HT1080 (cell line): ENCODE measurements at places on chromosomes 1 and 21. TPM values are rescaled to one million over a fixed set of nuclear protein-coding genes. Genes with fewer than 3 reads are reported as not detected.
A peak's percentile ranks its signal among the peaks of the same experiment; 100 is the strongest.

DNA sequence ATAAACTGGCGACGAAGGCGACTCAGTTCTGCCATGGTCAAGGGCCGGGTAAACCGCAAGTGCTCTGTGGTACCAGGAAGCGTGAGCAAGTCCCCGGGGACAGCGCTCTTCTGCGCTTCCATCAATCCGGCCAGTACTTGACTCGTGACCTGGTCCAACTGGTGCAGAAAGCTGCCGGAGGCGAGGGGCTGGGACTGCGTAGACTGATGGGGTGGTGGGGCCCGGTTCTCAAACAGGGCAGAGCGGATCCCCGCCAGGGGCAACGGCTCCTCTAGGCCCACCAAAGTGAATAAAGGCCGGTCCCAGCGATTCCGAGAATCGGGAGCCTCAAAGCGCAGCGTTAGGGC, 852 bp downstream of the KTI12 start:
- DNase-seq, result peak; percentile 44

DNA sequence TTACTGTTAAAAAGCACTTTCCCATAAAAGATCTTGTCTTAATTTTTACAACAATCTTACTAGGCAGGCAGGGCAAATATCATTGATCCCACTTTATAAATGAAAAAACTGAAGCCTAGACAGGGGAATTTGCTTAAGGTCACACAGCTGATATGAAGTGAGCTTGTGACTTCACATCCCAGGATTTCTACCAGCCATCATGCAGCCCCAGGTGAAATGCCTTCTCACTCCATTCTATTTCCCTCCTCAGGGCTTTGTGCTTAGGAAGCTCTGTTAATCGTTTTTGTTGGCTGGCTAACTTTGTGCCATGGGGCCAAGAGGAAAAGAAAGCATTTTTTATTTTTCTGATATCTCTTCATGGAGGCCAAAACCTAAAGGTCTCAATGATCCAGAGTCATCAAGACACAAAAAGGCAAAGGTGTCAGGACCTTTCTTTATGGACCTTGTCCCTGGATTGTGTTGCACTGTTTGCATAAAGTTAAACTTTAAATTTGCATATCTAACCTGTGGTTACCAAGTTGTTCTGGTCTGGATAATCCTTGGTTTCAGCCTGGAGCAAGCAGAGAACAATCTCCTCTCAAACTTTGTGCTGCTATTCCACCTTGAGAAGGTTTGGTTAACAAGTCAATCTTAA, 44.8 kb upstream of the ZNF326 start:
- no peak for DNase-seq

SZT2 gene
- 11.7 and 14.7 TPM in 2 replicates for total RNA-seq

RHD gene
- not detected in 2 replicates for total RNA-seq

GBP3 gene
- 20.0 and 21.8 TPM in 2 replicates for total RNA-seq
